ENCODE measurements at places on chromosomes 16 and 17. TPM values are rescaled to one million over a fixed set of nuclear protein-coding genes. Genes with fewer than 3 reads are reported as not detected.

DNA sequence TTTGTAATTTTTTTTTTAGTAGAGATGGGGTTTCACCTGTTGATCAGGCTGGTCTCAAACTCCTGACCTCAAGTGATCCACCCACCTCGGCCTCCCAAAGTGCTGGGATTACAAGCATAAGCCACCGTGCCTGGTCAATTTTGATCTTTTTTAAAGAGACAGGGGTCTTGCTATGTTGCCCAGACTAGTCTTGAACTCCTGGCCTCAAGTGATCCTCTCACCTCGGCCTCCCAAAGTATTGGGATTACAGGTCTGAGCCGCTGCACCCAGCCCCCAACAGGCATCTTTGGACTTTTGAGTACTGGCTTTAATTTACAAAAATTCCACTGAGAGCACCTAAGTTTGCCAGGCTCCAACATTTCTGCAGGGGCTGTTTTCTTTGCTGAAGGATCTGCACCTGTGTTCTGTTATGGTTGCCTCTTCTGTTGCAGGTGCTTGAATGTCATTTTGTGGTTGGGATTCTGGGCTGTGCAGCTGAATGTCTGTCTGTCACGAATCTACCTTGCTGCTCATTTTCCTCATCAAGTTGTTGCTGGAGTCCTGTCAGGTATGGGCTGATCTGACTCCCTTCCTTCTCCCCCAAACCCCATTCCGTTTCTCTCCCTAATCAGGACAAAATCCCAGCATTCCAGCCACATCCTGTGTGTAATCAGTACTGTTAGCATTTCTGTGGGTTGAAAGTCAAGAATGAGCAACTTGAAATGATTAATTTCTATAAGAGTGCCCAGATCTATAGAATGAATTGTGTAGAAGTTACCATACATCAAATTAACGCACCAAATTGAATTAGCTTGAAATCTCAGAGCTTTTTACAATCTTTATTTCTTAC, 8.5 kb downstream of the G6PC1 start:
- DNase-seq = no peak

DNA sequence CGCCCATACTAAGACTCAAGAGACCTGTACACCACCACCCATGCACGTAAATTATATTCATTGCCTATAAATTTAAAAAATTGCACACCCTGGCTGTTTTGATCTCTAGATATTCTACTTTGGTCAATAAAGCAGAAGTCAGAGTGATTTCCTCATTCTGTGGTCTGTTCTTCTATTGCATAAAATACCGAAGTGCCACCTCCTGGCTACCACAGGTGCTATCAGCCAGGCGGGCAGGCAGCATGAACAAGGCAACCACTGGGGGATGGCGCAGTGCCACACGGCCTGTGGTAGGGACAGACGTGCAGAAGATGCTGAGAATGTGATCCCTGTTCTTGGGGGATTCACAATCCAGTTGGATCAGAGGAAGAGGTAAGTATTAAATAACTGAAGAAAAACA, 122.3 kb downstream of the CDK5R1 start:
- DNase-seq = no peak

DNA sequence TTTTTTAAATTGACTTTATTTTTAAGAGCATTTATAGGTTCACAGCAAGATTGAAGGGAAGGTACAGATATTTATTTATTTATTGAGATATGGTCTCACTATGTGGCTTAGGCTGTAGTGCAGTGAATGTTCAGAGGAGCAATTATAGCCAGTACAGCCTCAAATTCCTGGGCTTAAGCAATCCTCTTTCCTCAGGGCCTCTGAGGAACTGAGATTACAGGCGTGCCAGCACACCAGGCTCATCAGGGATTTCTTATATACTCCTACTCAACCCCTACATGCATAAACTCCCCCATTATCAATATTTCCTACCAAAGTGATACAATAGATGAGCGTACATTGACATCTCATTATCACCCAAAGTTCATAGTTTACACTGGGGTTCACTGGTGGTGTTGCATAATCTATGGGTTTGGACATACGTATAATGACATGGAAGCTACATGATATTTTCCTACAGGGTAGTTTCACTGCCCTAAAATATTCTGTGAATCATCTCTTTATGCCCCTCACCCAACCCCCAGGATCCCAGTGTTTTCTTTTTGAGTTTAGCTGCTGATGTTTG, 33.5 kb downstream of the HS3ST3B1 start:
- DNase-seq = no peak

DNA sequence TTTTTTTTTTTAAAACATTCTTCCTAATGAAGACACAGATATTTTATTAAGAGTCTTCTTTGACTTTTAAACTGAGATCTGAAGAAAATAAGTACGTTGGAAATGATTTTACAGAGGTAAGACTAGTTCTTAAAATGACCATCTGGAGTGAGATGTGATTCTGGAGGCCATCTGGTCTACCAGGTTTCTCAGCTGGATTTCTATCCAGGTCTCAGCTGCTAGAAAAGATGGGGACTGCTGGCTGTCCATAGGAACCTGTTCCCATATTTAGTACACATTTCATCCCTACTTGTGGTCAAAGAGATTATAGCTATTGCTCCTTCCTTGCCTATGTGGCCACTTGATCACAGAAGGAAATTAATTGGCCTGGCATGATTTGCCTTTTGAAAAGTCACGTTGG, 12.2 kb downstream of the PMFBP1 start:
- DNase-seq = peak; percentile 1

- DNase-seq = no peak
Measured at GRCh38 chr17:42459801-42460281, 1.2 kb downstream of the ATP6V0A1 start.

DNA sequence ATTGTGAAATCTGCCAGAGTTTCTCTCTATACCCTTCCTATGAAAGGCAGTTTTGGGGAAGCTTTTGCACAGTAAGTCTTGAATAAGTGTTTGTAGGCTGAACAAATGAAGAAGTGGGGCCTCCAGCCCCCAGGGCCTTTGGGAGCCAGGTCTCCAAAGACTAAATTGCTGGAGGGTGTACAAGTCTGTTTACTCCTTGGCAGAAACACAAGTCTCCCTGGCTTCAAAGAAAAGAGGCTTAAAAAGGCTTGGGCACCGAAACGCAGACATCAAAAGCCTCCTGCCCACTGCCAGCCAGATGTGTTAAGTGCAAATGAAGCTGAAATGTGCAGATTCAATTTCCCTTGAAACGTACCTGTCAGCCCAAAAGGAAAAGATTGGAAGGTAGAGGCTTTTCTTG, 146.3 kb downstream of the TMEM132E start:
- no peak for DNase-seq

GRCh38 chr16:75025761-75026160, 26.9 kb downstream of the ZNRF1 start:
- DNase-seq = peak; percentile 14

DNA sequence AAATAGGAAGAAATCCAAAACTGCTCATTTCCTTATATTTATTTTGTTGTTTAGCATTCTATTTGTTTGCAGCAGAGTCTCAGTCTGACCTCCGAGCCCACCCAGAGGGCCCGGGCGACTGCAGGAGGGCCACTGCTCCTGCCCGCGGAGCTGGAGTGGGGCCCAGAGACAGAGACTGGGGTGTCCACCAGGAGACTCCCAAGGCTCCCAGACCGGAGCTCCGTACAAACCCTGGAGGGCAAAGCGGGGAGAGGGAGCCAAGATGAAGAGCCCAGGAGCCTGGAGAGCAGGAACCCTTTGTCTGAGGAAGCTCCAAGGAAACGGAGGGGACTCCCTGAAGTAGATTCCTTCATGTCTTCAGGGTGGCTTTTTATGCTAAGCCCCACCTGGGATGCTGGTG, 57.9 kb downstream of the AXIN2 start:
- no peak for DNase-seq

DNA sequence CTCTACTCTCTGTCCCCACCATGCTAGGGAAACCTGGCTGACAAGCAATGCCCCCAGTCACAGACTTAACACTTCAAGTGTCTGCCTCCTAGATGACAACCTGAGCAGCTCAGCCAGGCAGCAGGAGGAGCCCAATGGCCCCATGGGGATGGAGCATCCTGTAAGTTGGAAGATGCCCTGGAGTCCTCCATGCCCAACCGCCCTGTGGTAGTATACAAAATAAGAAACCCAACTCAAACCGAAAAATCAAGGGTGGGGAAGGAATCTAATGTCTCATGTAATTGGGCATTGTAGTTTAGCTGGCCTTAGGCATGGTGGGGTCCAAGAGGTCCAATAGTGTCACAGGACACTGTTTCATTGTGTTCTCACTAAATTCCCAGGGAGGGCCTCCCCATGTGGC, 104.0 kb downstream of the AIPL1 start:
- DNase-seq = no peak

GRCh38 chr17:75985986-75986385, 6.9 kb downstream of the TEN1 start:
- no peak for DNase-seq

DNA sequence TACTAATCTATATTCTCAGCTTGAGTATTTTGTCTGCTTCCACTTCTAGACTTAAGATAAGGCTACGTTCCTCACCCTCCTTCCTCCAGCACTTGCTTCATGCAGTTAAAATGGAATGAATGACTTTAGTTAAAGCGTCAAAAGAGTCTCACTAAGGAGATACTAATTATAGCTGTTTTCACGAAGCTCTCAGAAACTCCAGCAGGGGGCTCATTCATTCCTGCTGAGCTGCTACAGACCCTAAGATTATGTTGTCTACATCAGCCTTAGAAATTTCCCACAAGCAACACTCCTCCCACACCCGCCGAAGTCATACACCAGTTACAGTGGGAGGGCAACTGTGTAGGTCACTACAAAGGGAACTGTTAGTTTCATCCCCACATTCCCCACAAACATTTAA, 57.0 kb upstream of the KIFC3 start:
- DNase-seq = no peak

GRCh38 chr17:60579090-60579489, 20.9 kb upstream of the PPM1D start:
- peak; percentile 62 for DNase-seq

GRCh38 chr16:85712801-85713200, 24.0 kb upstream of the GINS2 start:
- no peak for DNase-seq

DNA sequence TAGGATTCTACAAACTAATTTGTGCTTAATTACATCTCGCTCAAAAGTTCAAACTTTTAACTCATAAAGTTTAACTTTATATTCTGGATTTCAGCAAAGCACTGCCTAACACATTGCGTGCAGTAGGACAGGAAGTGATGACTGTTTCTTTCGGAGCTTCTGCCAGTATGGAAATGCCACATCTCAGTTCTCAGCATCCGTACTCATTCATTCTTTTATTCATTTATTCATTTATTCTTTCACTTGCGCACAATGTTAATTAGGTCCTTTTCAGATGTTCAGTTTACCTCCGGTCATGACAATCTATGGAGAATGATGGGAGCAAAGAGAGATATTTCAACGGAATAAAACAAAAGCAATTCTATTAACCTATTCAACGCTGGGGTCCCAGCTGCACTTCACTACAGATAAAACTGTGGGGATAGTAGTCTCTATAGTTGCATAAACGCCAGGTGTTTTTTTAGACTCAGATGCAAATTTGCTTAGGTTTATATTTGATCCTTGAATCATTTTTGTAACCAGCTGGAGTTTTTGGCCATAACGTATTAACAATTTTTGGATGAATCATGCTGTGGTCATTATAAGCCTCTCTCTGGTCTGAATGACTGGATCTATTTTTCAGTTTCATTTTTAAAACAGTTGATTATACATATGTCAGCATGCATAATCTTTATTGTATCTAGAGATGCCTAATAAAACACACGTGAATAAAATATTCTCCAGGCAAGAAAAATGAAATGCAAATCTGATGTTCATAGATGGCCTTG, 143.9 kb downstream of the KCNJ2 start:
- DNase-seq = no peak

- no peak for DNase-seq
Measured at GRCh38 chr16:70476272-70477020, 22.1 kb downstream of the FCSK start.

DNA sequence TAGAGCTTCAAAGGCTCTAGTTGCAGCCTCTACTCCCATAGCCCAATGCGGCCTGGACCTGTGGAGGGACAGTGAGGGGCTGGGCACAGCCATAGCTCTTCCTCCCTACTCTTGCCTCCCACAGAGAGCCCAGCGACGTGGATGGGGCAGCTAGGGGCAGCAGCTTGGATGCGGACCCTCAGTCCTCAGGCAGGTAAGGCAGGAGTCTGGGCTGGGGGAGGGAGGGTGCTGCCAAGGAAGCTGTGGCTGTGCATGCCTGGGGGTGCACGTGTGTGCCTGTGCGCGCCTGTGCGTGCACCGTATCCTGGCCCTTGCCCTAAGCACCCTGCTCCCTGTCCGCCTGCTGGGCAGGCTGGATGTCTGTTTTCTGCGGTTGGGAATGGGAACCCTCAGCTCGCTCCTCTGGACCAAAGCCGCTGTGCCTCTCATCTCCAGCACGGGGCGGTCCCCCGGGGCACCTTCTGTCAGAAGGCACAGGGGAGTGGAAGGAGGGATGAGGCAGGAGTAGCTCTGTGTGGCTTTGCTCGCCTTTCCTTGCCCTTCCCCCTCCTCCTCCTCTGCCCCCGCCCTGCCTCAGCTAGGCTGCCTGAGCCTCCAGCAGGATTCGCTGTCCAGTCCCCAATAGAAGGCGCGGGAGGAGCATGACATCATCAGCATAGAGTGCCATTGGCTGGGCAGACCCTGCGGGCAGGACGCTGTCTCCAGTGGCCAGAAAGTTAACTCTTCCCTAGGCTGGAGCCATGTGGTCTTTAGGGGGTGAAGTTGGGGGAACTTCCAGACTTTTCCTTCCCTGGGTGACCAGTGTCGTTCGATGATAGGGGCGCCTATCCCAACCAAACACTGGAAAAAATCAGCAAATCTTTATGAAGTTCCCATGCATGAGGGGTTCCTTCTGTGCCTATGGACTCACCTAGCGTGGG, 797 bp downstream of the PRCD start:
- peak; percentile 92 for DNase-seq

GRCh38 chr17:5895276-5895675, 174.9 kb upstream of the WSCD1 start:
- no peak for DNase-seq

DNA sequence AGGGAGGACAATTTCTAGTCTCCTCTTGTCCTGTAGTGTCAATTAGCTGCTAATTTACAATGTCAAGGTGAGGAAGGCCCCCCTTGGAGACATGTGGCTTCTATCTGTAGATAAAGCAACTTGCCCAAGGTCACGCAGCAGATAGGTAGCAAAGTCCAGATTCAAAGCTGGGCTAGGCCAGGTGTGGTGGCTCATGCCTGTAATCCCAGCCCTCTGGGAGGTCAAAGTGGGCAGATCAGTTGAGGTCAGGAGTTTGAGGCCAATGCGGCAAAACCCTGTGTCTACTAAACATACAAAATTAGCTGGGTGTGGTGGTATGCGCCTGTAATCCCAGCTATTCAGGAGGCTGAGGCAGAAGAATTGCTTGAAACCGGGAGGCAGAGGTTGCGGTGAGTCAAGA, 11.1 kb downstream of the TRPV3 start:
- no peak for DNase-seq

TLCD1 gene
- 8.1 TPM for polyA plus RNA-seq

DNAAF8 gene
- 1.7 TPM for polyA plus RNA-seq

RNF227 gene
- 2.8 TPM for polyA plus RNA-seq

CLEC19A gene
- polyA plus RNA-seq = not detected

KRTAP4-3 gene
- polyA plus RNA-seq = not detected

SLC39A11 gene
- 20.5 TPM for polyA plus RNA-seq

TNP2 gene
- polyA plus RNA-seq = not detected

NPIPB6 gene
- polyA plus RNA-seq = 2.4 TPM

KRTAP4-6 gene
- not detected for polyA plus RNA-seq
